ENCODE measurements at places on chromosomes 3 and 15. TPM values are rescaled to one million over a fixed set of nuclear protein-coding genes. Genes with fewer than 3 reads are reported as not detected.

Gene ADGRG7
- not detected for total RNA-seq

Gene TLE3
- 24.7 TPM for total RNA-seq

Gene ARPP21
- total RNA-seq: not detected

Gene SLC28A1
- total RNA-seq: 0.05 TPM

Gene LRRN1
- total RNA-seq: not detected

Gene GABRA5
- 81.1 TPM for total RNA-seq

Gene PTX3
- total RNA-seq: 0.81 TPM

Data from A549 treated with CpdA at 1 μM for 4 hours (cell line).